Naive thymus-derived CD8-positive, alpha-beta T cell (primary cell): ENCODE measurements at places on chromosomes 7 and 10.

- no peak for DNase-seq
These were observed 232.2 kb upstream of the TEX47 start for GRCh38 chr7:89027781-89028180.

GRCh38 chr10:13140627-13141190, 20.6 kb upstream of the MCM10 start:
- no peak for DNase-seq

- peak; percentile 72 for DNase-seq
These were observed 116.8 kb upstream of the PRSS1 start for GRCh38 chr7:142632271-142633134.

DNA sequence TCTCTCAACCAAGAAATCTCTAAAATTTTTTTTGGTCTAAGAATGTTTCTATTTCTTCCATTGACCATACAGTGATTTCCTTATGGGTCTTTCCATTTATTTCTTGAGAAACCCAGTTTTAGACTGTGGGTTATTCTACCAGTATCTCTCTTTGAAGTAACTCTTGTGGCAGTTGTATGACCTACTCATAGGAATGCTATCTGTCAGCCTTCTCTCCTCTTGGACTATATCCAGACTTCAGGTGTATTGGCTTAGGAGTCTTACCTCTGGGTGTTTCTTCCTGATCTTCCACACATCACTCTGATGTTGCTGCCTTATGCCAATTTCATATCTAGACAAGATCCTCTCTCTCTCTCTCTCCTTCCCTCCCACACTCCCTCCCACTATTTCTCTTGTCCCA, 178.1 kb downstream of the BMPER start:
- DNase-seq = no peak
